ENCODE measurements at places on chromosomes 6 and 20.

DNA sequence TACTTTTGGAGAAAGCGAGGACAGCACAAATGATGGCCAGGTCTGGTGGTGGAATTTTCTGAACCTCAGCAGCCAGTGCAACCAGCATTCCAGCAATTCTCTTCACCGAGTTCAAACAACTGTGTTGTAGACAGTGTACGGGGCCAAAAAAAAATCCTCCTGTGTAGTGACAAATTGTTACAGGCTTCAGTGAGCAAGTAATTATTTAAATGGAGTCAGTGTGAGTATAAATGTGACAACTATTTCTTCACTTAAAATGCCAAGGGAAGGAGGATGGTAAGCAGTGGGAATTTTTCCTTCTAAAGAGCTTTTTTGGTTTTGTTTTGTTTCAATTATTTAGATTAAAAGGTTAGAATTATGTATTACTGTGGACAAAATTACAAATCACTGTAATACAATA lies 154.1 kb downstream of the TMEM242 start:
- peak; percentile 16 for DNase-seq

DNA sequence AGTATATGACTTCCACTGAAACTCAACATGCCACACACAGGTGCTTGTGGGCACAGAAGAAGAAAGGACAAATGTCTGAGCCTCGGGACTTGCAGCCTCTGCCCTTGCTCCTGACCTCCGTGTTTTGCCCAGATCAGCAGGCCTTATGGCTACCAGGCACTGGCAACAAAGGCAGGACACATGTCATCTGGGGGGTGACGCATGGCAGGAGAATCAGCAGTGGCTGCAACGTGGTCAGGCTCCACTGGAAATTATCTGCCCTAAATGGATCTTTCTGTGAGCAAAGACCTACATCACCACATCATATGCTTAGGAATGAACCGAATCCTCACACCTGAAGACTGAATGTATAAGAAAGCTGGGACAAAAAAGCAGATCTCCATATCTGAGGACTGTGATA lies 78.9 kb downstream of the ELOVL5 start:
- DNase-seq = no peak

DNA sequence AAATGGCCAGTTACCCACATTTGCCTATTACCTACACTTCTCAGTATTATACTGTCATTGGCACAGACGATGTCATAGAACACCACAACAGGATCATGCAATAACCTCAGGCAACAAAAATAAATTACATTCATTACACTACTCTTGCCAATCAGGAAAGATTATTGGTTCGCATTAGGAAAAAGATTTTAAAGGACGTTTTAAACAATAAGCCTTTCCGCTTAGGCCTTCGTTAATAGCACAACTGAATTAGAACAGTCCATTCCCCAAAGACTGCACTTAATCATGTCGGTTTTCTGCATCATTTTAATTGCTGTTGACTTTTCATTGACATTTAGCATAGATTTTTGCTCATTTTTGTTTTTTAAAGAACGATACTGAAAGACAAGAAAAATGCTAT lies 912 bp upstream of the SENP6 start:
- DNase-seq = no peak

DNA sequence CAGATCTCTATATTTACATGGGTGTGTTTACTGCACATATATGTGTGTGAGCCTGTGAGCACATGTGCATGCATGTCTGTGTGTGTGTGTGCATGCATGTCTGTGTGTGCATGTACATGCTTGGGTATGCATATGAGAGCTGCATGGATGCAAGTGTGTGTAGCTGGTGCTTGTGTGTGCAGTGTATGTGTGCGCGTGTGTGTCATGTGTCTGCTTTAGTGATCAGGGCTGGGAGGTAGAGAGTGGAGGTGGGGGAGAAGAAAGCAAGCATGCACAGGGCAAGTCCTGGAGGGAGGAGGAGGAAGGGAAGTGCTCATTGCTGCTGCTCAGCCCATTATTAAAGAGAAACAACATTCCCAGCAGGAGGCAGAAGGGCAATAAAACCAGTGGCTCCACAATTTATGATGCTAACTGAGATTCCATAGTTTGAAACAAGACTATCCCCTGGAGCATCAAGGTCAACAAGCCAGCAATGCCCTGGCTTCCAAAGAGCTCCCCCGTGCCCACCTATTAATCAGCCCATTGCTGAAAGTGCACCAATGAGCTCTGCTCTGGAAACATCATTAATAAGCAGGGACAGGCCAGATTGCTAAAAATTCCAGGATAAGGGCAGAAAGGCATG lies 414.0 kb downstream of the MAFB start:
- DNase-seq = no peak

- DNase-seq = peak; percentile 46
Observed at GRCh38 chr20:64161356-64162238, 2.7 kb upstream of the MYT1 start.

GRCh38 chr20:24818056-24818455 lies 131.0 kb upstream of the CST7 start:
- DNase-seq = no peak

- DNase-seq = peak; percentile 91
Observed at GRCh38 chr6:40779409-40779808, 192.2 kb upstream of the LRFN2 start.

GRCh38 chr20:59469267-59470252 lies 134.8 kb upstream of the PHACTR3 start:
- no peak for DNase-seq

GRCh38 chr6:148780918-148781436 lies 34.1 kb downstream of the UST start:
- no peak for DNase-seq

DNA sequence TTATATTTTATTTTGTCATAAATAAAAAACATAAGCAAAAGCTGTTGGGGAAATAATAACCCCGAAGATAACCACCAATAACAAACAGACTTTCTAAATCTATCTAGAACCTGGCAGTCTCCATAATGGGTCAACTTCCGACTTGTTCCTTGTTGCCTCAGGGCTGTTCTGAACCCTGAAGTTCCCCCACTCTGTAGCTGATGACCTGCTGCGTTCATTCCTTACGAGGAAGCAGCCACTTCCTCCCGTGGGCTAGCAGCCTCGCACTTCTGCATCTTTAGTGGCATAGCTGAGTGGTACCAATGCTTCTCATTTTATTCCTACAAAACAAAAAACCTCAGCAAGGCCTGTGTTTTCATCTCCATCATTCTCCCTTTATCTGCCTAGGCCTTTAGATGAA lies 103.0 kb downstream of the PLEKHG1 start:
- DNase-seq = no peak

GRCh38 chr6:40888456-40888990 lies 150.5 kb downstream of the UNC5CL start:
- DNase-seq = no peak

DNA sequence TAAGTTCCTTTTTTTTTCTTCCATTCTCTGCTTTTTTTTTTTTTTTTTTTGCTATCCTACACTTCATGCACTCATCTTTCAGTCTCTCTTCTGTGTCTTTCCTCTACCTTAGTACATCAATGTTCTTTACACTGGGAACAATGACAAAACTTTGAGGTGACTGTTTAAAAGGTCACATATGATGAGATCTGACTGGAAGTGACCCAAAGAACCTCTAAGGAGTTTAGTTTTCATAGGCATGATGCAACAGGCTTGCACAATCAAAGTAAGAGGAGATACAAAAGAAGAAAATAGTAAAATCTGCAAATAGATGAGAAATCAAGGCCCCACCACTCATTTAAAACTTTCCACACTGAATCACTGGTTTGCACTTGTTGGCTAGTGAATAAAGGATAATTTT lies 840.8 kb downstream of the TBC1D32 start:
- DNase-seq = no peak

DNA sequence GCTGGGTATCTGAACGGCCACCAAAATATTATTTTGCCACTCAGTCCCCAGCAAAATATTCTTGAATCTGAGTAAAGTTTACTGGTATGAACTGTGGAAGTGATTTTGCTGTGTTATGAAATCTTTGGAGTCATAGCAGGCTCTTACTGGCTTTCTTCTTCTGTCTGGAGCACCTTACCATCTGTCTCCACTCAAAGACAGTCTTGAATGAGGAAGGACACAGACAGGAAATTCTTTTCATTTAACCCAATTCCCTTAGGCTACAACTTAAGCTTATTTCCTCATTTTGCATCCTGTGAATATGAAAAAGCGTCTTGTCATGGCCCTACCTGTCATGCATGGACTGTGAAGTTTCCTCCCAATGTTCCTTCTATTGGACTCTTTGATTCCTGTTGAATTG lies 24.7 kb downstream of the FNDC1 start:
- DNase-seq = peak; percentile 14

DNA sequence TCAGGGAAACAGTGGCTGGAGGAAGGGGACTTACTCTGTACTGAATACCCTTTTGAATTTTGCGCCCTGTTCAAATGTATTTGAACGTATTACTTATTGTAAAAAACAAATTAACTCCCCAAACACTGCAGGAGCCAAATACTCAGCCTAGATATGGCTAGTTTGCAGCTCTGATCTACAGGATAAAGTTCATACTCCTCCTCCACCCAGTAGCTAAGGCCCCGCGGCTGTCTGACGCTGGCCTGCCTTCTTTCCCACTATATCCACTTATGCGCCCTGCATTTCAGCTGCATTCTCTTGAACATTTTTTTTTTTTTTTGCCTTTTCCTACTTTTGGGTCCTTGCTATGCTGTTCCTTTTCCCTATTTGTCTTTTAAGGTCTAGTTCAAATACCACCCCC lies 6.5 kb downstream of the GSS start:
- no peak for DNase-seq

DNA sequence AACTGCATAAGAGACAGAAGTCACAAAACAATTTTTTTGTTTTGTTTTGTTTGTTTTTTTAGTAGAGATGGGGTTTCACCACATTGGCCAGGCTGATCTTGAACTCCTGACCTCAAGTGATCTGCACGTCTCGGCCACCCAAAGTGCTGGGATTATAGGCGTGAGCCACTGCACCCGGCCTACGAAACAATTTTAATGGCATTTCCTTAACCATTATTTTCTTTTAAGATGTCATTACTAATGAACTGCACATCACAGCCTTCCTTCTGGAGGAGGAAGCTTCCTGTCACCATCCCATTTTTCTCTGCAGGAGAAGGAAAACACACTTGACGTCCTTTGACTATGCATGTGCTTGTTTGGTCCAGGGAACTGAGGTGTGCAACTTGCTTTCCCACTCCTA lies 125.3 kb upstream of the AKIRIN2 start:
- no peak for DNase-seq

DNA sequence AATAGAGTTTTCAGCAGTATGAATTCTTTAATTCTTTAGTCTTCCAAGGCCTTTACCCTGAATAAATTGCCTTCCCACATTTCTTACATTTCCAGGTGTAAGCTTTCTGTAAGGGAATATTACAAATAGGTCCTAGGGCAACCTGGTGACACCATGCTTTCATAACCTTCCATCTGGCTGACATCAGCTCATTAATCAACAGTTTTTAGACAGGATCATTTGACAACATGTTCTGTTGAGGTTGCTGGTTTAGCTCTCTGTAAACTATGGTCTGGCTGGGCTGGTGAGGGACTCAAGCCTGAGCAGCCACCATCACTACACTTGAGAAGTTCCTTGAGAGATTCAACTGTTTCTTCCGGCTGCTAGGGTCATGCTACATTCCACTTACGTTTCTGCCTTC lies 19.2 kb downstream of the FAM229B start:
- no peak for DNase-seq

- peak; percentile 56 for DNase-seq
Observed at GRCh38 chr20:461254-462198, 807 bp downstream of the TBC1D20 start.

- DNase-seq = peak; percentile 94
Observed at GRCh38 chr6:13873288-13874190, 51.2 kb upstream of the RNF182 start.

DNA sequence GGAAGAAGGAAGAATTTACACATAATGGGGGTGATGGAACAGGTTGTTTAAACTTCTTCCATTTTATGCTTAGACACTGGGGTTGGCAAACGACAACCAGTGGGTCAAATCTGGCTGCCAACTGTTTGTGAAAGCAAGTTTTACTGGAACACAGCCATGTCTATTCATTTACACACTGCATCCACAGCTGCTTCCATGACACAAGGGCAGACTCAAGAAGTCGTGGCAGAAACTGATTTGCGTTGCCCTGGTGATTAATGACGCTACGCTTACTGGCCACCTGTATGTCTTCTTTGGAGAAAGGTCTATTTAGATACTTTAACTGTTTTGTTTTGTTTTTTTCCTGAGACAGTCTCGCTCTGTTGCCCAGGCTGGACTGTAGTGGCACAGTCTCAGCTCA lies 19.0 kb downstream of the CTCFL start:
- DNase-seq = peak; percentile 22

- DNase-seq = peak; percentile 26
Observed at GRCh38 chr20:62305765-62306413, 3.1 kb downstream of the ADRM1 start.

DNA sequence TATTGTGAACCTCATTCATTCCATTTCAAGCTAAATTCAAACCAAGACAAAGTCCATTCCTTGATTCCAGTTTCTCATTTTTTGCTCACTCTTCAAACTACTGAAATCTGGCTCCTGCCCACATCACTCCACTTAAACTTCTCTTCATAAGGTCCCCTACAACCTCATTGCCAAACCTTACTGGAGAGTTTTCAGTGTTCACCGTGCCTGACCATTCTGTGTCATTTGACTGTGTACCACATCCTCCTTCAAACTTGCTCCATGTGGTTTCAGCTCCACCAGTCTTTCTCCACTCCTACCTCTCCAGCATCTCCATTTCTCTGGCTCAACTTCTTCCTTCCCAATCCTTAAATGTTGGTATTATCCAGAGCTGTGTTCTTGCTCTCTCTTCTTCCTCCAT lies 38.5 kb upstream of the TAB2 start:
- no peak for DNase-seq

- no peak for DNase-seq
Observed at GRCh38 chr6:169837529-169838250, 86.3 kb downstream of the ERMARD start.

GRCh38 chr6:153840039-153840850 lies 198.8 kb upstream of the OPRM1 start:
- DNase-seq = no peak

DNA sequence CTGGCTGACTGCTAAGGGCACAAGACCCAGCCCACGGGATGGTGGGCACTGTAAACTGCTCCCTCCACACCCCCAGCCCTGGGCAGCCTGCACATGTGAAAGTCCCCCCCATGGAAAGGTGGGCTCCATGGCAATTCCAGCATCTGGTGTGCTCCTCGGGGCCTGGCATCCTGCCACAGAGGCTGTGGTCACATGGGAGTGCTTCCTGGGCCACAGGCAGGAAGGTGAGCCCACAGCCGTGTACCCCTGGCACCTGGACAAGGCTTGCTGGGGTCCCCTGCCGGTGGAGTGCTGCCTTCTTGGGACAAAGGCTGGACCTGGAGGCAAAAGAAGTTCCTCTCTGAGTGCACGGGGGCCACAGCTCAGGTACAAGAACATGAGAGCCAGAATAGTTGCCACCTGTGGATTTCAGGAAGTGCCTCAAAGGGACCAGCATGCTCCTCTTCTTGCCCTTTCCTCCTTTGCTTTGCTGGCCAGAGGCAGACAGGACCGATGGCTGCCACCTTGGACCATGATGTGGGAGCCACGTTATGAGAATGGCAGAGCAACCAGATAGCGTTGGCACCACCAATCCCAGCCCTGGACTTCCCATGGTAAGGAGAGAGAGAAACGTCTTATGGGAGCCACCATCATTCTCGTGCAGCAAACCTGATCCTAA lies 120.2 kb upstream of the MLN start:
- DNase-seq = no peak

- no peak for DNase-seq
Observed at GRCh38 chr6:82584856-82585255, 221.2 kb downstream of the TPBG start.

- DNase-seq = peak; percentile 76
Observed at GRCh38 chr20:20814685-20815084, 102.2 kb upstream of the RALGAPA2 start.
